CD4-positive, CD25-positive, alpha-beta regulatory T cell (primary cell): ENCODE measurements at places on chromosomes 6 and 20.

- DNase-seq = no peak
Measured at GRCh38 chr6:145235207-145235606, 500.1 kb downstream of the EPM2A start.

DNA sequence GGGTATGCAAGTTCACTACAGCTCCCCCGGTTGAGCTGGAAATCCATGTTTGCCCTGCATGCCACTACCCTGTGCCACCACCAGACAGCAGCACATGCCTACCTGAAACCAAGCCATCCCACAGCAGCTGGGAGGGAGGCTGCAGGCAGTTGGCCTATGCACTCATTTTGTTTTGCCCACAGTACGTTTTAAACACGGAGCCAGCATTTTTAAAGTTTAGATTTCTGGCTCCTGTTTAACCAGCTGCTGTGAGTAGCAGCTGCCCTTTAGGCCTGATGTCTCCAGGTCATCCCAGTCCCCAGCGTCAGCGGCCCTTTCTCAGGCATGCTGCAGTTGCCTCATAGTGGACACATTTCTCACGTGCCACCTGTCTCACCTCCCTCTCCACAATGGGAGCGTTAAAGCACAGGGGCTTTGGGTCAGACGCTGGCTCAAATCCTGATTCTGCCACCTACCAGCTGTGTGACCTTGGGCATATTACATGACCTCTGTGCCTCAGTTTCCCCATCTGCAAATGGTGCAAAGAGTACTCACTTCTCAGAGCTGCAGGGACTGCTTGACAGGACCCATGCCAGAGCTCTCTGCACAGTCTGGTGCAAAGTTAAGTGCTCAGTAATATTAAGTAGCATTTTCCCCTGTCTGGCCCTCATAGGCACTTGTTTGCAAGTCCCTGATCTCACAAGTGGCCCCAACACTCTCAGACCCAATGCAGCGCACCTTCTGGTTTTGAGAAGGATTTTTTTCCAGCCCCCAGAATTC lies 8.2 kb upstream of the UBE2V1 start:
- peak; percentile 49 for DNase-seq

- no peak for DNase-seq
Measured at GRCh38 chr6:145155873-145156782, 579.2 kb downstream of the EPM2A start.

DNA sequence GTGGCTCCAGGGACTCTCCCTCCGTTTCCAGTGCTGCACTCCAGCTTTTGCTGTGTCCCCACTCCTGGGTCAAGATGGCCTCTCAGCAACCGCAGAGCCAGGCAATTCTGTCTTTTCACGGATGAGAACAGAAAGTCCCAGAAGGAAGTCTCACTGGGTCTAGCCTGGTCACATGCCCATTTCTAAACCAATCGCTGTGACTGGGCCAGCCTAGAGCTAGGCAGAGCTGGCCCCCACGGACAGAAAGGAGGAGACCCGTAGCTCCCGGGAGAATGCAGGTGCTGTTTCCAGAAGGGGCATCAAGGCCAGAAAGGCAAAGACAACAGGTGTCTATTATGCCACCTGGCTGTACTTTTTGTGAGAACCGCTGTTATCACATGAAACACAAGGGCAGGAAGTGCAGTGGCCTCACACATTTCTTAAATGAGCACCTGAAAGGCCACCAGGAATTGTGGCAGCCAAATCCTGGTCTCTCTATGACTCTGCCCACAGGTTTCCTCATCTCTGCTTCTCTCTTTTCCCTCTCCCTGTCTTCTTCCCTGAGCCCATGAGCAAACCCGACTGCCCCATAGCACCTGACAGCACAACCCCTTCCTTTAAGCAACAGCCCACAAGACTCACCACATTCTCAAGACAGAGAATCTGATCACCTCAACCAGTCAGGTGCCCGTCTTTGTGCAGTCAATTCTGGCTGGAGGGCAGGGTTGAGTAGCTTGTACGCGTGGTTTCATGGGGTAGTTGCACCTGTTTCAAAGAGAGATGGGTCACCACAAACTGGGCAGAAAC lies 37.1 kb upstream of the B4GALT5 start:
- DNase-seq = no peak

- DNase-seq = no peak
Measured at GRCh38 chr20:25237610-25238318, 10.1 kb upstream of the PYGB start.

DNA sequence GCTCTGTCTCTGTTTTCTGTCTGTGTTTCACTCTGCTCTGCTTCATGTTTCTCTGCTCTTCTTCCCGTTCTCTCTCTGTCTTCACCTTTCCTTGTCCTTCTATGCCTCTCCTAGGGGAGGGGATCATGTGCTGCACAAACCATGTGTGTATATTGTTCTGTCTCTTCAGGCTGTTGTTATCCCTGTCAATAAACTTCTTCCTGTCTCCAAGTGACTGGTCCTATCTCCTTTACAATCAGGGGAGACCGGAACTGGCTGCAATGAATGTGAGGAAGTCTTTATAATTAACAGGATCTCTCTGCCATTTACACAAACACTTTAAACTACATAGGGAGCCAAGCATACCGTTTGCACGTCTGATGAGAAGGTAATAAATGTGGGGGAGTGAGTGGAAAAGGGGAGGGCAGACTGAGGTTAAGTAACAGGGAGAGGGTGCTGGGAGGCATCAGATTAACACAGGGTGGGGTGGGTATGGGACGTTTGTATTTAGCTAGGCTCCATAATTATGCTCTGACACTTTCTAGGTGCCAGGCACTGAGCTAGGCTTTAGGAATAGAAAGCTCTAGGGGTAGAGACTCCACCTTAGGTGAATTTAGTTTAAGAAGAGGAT lies 626.1 kb downstream of the DHX35 start:
- no peak for DNase-seq

- no peak for DNase-seq
Measured at GRCh38 chr6:101595276-101595675, 201.8 kb downstream of the GRIK2 start.

DNA sequence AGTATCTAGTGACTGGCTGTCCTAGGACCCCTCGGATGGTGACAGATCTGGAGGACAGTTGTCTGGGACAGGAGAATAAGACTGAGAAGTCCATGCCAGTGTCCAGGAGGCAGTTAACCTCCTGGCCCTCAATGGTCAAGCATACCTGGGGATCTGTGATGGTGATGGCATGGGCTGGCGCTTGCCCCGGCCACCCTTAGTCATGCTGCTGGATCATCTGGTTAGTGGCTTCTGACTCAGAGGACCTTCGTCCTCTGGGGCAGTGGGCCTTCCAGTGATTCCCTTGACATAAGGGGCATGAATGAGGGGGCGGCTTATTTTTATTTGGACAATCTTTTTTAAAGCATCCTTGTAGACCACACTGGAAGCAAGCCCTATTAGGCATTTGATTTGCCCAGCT lies 24.0 kb upstream of the SF3B5 start:
- no peak for DNase-seq

GRCh38 chr20:35571555-35571954 lies 29.7 kb downstream of the ERGIC3 start:
- DNase-seq = no peak

GRCh38 chr20:43389839-43390626 lies 67.7 kb upstream of the SRSF6 start:
- DNase-seq = no peak

DNA sequence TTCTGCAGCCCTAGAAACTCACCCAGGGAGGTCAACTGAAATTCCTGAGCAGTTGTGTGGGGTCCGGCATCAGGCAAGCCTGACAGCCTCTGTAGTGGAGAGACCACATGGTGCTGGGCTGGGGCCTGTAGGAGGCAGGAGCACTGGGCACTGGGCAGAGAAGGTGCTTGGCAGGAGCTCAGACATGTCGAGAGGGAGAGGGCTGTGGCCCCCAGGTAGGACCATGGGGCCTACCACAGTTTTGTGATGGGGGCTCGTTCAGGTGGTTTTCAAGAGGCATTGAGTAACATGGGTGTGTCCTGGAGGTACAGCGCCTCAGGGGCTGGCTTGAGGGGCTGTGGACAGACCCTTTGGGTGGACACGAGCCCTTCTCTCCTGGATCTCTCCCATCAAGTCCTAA lies 15.9 kb downstream of the SLC22A23 start:
- DNase-seq = no peak

DNA sequence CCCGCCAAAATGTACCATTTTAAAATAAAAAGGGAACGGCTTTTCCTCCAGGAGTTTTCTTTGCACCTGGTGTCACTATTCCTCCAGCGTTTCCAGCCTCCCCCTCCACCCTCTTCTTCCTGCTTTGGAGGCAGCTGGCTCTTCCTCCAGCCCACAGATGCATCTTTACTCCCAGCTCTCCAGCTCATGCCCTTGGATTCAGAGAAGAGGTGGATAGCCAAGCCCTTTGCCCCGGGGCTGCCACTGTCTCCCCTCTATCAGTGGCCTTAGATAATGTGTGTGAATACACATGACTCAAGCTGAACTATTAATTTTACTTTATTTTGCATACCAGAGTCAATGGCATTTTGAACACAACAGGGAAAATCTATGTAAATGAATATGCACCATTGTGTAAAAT lies 15.3 kb upstream of the CDH4 start:
- no peak for DNase-seq

- no peak for DNase-seq
Measured at GRCh38 chr6:139533573-139534471, 159.4 kb upstream of the CITED2 start.

- DNase-seq = no peak
Measured at GRCh38 chr20:24004471-24004870, 15.9 kb upstream of the GGTLC1 start.

DNA sequence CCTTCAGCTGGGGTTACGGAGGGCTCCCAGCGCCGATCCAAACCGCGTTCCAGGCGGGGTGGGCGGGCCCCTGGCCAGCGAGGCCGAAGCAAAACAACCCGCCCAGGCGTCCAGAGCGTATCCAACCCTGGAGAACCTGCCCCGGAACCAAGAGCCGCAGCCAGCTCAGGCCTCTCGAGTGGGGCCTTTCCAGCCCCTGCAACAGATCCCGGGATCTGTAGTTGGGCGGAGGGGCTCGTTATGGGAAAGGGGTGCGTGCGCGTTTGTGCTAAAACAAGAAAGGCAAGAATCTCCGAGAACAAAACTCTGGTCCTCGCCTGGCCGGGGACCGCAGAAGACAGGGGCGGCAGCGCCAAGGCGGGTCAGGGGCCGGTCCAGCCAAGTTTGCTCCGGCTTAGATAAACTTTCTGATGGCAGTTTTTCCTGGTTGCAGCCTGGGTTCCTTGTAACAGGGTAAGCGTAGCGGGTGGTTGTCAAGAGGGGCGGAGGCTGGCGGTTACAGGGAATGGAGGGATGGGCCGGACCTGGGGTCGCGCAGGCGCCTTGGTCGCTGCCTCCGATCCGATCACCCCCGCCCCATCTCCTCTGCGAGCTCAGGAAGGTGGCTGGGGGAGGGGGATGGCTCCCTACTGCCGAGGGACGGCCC lies 448 bp upstream of the RIN2 start:
- DNase-seq = no peak

DNA sequence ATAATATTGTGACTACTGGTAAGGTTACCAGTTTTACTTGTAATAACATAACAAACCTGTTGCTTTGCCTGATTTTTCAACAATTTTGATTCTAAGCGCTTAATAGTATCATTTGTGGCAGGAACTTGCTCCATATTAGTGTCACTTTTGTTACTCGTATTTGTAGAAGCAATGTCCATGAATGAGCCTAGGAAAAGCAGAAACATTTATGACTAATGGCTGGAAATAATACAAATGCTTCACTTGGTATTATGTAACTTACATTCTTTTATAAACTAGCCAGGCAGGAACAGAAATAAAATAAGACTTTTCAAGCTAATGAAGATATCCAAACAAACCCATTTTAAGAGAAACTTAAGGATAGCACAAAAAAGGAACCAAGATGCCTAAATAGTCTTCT lies 38.9 kb downstream of the MAP3K7 start:
- no peak for DNase-seq

DNA sequence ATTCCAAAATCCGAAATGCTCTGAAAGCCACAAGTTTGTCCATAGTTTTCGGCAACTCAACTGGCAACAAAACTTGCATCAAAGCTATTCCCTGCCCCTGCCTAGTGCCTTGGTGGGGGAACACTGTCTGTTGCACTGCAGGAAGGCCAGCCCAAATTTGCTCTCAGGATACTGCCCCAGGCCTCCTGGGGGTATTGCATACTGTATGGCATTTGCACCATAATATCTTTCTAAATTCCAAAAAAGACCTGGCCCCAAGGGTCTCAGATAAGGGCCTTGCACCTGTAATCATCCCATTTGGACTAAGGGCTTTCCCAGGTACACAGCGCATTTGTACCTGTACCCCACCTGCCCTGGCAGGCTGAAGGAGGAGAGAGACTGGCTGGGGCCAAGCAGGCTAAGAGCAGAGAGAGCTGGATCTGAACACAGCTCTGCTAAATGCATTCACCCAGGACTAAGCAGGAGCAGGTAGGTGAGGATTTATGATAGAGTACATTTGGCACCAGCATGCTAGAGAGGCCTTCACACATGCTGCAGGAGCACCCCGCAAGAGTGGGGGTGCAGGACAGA lies 4.0 kb upstream of the GRM4 start:
- DNase-seq = no peak

GRCh38 chr6:113530769-113531168 lies 326.4 kb upstream of the MARCKS start:
- DNase-seq = no peak

- DNase-seq = no peak
Measured at GRCh38 chr6:22783931-22784330, 214.6 kb downstream of the HDGFL1 start.

DNA sequence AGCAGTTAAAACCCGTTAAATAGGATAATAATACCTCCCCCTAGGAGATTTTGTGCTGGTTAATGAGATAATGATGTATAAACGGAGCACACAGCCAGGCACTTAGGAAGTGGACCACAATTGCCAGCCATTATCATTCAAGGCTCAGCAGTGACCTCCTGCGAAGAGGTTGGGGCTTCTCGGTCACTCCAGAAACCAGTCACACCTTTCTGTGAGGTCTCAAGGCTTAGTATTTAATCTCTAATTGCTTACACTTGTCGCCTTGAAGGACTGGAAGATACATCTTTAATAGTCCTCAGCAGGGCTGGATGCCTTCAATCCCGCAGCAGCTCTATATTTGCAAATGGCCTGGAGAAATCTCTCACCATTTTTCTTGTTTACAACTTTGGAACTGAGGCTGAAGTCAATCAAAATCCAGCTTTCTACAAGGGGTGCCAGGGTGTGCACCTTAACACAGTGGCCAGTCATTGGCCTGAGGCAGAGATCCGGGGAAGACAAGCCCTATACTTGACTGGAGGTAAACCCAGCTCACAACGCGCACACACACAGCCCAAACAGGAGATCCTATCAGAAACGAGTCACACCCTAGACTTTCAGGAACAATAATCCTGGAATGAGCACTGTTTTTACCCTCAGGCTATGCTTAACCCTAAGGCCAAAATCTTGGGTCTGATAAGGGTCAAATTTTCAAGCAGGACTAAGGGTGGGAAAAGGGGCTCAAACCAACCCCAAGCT lies 1.2 kb downstream of the POU5F1 start:
- DNase-seq = no peak
